ENCODE measurements at places on chromosomes 2 and 18.

DNA sequence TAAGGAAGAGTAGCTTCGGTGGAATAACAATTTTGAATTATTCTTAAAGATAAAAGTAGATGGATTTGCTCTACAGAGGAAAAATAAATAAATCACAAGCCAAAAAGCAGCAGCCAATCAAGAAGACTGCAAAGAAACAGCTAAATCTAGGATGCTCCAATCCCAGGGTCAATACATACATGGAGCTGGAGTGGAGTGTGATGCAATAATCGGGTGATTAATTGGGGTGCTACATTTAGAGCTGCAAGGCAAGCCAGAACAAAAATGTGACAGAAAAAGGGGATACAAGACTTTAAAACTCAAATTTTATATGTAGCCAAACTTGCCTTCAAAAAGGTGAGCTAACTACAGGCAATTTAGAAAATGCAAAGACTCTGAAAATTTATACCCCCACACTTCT, 215.8 kb downstream of the TCF4 start:
- no peak for DNase-seq

DNA sequence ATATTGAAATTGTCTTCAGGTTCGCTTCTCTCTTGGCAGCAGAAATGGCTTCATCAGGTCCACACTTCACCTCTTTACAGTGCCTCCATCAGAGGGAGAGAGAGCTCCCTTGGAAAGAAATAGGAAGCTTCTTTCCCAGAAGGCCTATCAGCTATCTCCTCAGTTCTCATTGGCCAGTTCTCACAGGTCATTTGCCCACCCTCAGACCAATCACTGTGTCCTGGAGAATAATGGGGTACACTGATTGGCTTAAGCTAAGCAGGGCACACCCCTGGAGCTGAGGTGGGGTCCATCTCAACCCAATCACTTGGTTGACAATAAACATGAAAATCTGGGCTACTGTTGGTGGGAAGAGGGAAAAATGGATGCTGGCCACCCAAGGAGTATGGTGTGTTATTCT, 5.2 kb downstream of the GNLY start:
- no peak for DNase-seq

GRCh38 chr2:172339371-172340010, 87.9 kb upstream of the ITGA6 start:
- DNase-seq = no peak

DNA sequence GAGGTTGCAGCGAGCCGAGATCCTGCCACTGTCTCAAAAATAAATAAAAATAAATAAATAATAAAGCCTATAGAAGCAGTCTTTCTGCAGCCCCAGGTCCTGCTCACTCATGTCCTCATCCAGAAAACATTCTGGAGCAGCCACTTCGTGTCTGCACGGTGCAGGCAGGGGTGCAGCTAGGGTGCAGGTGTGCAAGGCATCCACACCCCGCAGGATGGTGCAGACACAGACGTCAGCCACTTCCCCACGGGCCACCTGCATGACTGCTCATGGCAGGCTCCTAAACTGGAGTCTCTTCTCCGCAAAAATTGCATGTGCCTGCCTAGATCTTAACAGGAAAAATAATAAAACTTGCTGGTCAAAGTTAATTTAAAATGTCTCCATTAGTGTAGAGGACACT, 80.2 kb upstream of the SNTG2 start:
- peak; percentile 38 for DNase-seq

GRCh38 chr2:128520791-128521190, 202.1 kb upstream of the HS6ST1 start:
- DNase-seq = no peak

DNA sequence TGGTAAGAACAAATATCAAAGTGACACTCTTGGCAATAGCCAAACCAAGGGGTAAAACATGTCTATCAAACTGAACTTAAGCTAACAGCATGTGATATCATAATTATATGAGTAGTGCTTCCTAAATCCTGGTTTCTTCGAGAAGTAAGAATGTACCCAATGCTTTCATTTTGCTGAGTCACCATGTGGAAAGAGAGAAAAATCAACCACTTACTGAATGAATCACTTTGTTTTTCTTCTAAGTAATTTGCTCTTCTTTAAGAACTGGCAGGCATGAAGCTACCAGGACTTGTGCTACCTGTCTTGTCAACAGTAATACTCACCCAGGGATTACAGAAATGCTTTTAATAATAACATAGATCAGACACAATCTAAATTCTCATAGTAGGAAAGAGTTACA, 19.0 kb upstream of the DUSP19 start:
- DNase-seq = no peak

GRCh38 chr18:69898241-69898861, 49.3 kb downstream of the CD226 start:
- DNase-seq = no peak

GRCh38 chr2:214075456-214075855, 335.4 kb upstream of the VWC2L start:
- no peak for DNase-seq

DNA sequence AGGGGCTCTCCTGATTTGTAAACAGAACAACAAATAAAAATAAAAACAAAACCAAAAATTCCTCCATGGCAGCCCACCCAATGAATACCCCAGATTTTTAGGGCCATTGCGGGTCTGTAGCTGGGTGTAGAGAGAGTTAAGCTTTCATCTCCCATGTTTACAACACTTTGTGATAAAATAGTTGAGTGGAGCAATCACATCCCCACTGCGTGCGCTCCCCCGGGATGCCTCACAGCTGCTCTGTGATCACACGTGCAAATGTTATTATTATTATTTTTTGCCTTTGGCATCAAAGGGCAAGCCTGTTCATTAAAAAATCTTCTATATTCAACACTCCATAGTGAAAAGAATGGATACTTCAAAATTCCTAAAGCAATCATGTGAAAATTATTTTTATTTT, 118.0 kb downstream of the MBP start:
- DNase-seq = no peak

DNA sequence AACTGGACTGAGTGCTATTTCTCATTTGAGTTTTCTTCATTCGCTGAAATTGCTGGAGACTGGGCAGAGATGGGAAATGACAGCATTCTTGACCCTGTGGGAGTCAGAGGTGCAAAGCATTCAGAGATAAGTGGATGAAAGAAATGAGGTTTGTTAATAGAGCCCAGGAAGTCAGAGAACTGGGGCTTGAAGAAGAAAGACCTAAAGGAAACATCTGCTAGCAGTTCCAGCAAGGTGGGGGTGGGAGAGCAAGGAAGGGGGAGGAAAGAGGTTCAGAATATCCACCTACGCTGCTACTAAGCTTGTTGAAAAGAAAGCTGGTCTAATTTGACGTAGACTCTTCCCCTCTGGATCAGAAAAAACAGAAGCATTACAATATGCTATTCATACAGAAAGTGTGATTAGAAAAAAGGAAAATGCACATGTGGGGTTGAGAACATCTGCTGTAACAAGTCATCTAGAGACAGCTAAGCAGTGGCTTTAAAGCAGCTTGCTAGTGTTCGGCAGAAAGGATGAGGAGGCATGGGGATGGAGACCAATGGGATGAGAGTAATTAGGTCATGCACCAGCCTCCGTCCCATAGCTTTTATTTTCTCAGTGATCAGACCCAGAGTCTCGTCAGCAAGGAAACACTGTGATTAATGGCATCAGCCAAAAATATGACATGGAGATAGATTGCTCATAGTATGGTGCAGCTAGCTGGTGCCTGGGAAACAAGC, 29.7 kb downstream of the NAB1 start:
- DNase-seq = no peak

- DNase-seq = no peak
Measured at GRCh38 chr2:72936660-72937355, 19.5 kb downstream of the EMX1 start.

DNA sequence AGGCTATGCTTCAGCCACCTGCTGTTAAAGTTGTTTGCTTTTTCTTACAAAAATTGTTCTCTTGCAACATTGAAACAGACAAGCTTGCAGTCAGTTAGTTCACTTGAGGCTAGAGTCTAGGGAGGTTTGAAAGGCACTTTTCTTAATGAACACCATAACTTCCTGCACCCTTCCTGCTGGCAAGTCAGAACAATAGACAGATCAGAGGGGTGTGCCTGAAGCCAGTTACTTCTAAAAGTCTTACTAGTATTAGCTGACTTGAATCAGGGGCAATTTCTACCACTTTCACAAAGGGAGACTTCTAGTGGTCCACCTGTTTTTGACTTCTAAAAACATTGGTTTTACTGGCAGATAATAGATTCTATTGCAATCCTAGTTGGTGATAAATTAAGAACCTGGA, 367.4 kb upstream of the CDH20 start:
- no peak for DNase-seq

- DNase-seq = no peak
Measured at GRCh38 chr2:191512216-191512835, 165.6 kb upstream of the NABP1 start.

DNA sequence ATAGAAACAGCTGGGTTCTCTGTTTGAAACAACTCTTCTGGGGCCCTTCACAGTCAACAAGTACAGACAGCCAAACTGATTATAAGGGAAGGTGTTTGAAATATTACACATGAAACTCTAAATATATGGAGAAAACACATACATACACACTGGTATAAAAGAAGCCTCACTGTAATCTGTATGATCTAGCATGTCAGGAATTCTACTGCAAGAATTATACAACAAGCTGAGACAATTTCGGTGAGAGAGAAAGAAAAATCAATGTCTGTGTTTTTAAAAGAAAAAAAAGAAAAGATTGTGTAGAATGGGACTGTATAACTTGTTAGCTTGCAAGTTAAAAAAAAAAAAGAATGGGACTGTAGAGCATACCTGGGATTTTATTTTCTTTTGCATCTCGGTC, 26.3 kb downstream of the IRS1 start:
- no peak for DNase-seq

- no peak for DNase-seq
Measured at GRCh38 chr2:197805715-197806633, 1.6 kb downstream of the PLCL1 start.

- no peak for DNase-seq
Measured at GRCh38 chr2:162244541-162245031, 1.3 kb upstream of the FAP start.

GRCh38 chr2:216074794-216075193, 6.8 kb downstream of the PECR start:
- no peak for DNase-seq

GRCh38 chr2:30897539-30897938, 90.3 kb upstream of the CAPN13 start:
- DNase-seq = no peak

DNA sequence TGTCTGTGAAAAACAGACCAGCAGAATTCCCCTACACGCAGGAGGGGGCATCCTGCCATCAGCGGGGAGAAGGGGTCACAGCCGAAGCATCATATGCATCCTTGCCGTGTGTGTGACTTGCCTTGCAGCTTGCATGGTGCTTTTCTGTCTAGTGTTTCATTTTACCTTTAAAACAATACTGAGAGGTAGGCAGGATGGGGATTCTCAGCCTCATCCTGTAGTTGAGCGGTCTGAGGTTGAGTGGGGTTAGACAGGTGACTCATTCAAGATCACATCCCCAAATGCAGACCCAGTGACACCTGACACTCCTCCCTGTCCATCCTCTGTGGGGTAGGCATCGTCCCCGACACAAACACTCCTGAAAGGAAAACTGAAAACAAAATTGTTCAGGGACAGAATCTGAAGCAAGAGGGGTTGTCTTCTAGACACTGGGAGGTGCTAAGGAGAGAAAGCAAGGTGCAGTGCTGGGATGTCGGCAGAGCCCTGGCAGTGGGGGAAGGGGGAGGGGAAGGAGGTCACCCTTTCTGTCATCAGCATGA, 7.9 kb downstream of the ARL4C start:
- no peak for DNase-seq

DNA sequence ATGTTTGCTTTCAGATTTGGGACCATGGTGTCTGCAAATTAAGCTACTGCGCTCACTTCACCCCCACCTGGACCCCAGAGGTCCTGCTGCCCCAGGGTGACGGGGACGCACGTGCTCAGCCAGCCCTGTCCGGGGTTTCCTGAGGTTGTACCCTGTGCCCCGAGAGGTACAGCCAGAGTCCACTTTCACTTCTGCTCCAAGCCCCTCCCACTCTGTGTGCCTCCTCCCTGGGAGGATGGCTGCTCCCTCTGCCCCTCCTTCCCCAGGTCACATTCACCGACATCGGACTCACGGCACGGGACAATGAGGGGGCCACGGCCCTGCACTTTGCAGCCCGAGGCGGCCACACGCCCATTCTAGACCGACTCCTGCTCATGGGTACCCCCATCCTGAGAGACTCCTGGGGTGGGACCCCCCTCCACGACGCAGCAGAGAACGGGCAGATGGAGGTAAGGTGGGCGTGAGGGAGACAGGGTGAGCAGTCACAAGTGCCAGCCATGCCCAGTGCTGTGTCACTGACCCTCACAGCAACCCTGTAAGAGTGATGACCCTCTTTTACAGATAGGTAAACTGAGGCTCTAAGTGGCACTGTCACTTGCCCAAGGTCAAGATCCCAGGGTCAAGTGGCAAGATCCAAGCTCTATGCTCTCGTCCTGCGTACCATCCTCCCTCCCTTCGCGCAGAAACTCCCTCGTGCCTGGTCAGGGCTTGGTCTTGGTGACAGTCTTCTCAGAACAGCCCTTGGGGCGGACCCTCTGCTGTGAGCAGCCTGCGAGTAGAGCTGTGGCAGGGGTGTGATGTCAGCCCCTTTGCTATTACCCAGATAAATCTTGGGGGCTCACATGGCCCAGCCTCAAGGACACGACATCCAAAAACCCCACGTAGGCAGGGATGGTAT, 7.6 kb downstream of the ESPNL start:
- peak; percentile 36 for DNase-seq

GRCh38 chr2:186009341-186009740, 270.7 kb downstream of the FSIP2 start:
- DNase-seq = no peak
